ENCODE measurements at places on chromosomes 7 and 10. TPM values are rescaled to one million over a fixed set of nuclear protein-coding genes. Genes with fewer than 3 reads are reported as not detected.

DNA sequence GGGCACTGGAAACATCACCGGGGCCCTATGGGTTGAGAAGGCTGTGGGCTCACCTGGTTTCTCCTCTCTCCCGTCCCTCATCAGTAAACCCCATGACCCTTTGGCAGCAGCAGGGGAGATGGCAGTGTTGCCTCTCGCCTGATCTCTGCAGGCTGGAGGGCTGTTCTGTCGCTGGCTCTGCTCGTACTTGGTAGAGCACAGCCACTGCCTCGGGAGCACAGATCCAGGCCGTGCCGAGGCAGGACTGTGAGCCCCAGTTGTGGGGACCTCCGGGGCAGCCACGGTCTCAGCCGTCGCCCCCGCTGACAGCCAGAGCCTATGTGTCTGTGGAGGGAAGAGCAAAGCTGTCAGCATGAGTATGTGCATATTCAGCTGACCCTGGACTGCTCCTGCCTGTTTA lies 94.9 kb downstream of the PTPRE start:
- DNase-seq = no peak
- H3K4me1 ChIP-seq = no peaks in the 10 kb centered on the region
- no peaks in the 10 kb centered on the region for H3K36me3 ChIP-seq
- H3K27me3 ChIP-seq = peaks cover 42% of the 10 kb centered on the region
- no peak overlapping the region for H3K27ac ChIP-seq

LEP gene
- total RNA-seq = not detected

- no peak for DNase-seq
- H3K4me3 ChIP-seq = no peak overlapping the region
- H3K4me1 ChIP-seq = peaks cover 7% of the 10 kb centered on the region
These were observed 49.3 kb downstream of the DENND11 start for GRCh38 chr7:141652691-141653090.

COL17A1 gene
- not detected for total RNA-seq

- no peak for DNase-seq
- peaks cover 3% of the 10 kb centered on the region for H3K4me1 ChIP-seq
- no peak overlapping the region for H3K27ac ChIP-seq
- no peaks in the 10 kb centered on the region for H3K27me3 ChIP-seq
These were observed 37.0 kb upstream of the PDCD4 start for GRCh38 chr10:110834629-110835301.

DNA sequence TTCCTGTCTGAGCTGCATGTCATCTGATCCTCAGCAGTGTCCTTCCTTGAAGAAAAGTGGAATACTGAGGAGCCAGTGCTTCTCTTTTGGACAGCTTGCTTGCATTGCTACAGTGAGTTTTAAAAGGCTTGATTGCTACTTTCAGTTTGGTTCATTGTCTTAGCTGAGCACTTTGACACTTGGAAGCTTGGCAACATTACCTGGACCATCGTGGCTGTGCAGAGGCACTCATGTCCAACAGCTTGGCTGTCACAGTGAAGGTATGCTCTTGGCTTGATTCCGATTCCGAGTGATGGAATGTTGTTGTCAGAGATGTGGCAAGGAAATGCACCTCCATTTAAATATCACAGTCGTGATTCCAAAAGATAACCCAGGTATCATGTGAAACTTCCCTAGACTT lies 102.4 kb downstream of the FAS start:
- H3K4me1 ChIP-seq = peaks cover 18% of the 10 kb centered on the region
- peaks cover 9% of the 10 kb centered on the region for H3K27me3 ChIP-seq
- no peak overlapping the region for H3K4me3 ChIP-seq
- DNase-seq = no peak
- H3K36me3 ChIP-seq = no peaks in the 10 kb centered on the region
- H3K27ac ChIP-seq = no peak overlapping the region

ANKRD61 gene
- total RNA-seq = 0.20 TPM

- no peak overlapping the region for H3K27ac ChIP-seq
- peaks cover 16% of the 10 kb centered on the region for H3K27me3 ChIP-seq
- no peak for DNase-seq
- peaks cover under 1% of the 10 kb centered on the region for H3K4me1 ChIP-seq
- H3K4me3 ChIP-seq = no peak overlapping the region
These were observed 137.5 kb downstream of the ZNF365 start for GRCh38 chr10:62511656-62512055.

- no peak overlapping the region for H3K4me3 ChIP-seq
- H3K4me1 ChIP-seq = no peaks in the 10 kb centered on the region
- H3K36me3 ChIP-seq = no peaks in the 10 kb centered on the region
- H3K27ac ChIP-seq = no peak overlapping the region
- H3K27me3 ChIP-seq = no peaks in the 10 kb centered on the region
- DNase-seq = no peak
These were observed 479.8 kb downstream of the PTPRN2 start for GRCh38 chr7:158107806-158108205.

SLC39A12 gene
- not detected for total RNA-seq

DNA sequence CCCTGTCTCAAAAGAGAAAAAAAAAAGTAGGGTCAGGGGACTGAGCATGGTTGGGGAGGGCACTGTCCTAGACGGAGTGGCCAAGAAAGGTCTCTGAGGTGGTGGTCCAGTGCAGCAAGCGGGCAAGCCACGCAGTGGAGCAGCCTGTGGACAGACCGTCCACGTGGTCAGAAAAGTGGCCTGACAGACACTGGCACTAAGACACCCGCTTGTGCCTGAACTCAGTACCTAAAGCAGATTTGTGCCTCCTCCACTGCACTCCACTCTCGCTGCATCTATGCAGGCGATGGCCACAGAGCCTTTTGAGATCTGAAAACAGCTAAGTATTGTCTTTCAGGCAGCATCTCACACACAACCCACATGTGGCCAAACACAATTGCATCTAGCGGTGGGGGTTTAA lies 8.8 kb downstream of the ASB10 start:
- H3K27ac ChIP-seq = no peak overlapping the region
- no peaks in the 10 kb centered on the region for H3K36me3 ChIP-seq
- peaks cover 13% of the 10 kb centered on the region for H3K27me3 ChIP-seq
- H3K4me1 ChIP-seq = no peaks in the 10 kb centered on the region

DNA sequence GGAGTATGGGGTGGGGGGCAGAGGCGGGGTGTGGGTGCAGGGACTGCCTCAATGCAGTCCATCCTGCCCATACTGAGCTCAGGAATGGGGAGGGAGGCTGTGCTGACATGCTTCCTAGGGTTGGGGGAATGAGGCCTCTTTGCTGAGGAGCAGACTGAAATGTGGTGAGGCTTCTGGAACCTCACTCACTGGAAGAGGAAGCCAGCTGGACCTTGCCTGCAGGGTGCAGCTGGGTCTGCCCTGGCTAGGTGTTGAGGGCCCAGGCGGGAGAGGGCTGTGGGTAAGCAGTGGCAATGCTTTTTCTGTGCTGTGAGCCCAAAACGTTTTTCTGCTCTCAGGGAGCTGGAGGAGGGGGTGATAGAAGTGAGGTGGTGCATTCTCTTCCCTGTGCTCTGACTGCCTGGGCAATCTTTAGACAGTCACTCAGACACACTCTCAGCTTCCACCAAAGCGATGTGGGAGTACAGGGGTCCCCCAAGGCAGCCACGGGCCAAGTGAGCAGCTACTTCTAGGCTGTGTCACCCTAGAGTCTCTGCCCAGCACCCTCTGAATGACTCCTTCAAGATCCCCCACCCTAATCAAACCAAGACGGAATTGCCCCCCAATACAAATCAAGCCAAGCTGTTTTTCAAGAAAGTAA lies 41.1 kb upstream of the BMPR1A start:
- H3K36me3 ChIP-seq = no peaks in the 10 kb centered on the region
- H3K4me1 ChIP-seq = peaks cover 13% of the 10 kb centered on the region
- no peak for DNase-seq
- H3K27ac ChIP-seq = no peak overlapping the region
- no peak overlapping the region for H3K4me3 ChIP-seq
- H3K27me3 ChIP-seq = peaks cover under 1% of the 10 kb centered on the region

DNA sequence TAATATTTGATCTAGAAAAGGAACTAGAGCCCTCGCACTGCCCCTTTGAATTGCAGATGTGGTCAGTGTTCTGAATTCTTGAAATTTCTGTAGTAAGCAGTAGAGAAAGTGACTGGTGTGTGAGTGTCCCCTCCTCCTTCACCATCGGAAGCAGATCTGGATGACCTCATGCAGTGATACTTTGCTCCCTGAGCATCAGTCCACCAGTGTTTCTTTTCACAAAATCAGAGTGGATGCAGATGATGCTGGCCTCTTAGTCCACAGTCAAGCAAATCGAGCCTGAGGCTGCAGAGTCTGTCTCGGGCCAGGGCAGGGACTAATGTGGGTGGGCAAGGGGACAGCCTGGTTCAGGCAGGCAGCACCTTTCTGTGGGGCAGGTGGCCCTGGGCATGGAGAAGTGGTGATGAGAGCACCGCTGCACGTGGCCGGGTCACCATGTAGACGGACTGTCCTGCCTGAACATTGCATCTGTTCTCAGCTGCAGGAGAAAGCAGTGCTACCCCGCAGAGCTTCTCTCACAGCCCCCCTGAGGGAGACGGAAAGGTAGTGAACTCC lies 5.4 kb downstream of the INSIG1 start:
- DNase-seq = no peak
- peaks cover 62% of the 10 kb centered on the region for H3K4me1 ChIP-seq
- H3K36me3 ChIP-seq = peaks cover 87% of the 10 kb centered on the region
- H3K4me3 ChIP-seq = no peak overlapping the region
- no peak overlapping the region for H3K27ac ChIP-seq

DNA sequence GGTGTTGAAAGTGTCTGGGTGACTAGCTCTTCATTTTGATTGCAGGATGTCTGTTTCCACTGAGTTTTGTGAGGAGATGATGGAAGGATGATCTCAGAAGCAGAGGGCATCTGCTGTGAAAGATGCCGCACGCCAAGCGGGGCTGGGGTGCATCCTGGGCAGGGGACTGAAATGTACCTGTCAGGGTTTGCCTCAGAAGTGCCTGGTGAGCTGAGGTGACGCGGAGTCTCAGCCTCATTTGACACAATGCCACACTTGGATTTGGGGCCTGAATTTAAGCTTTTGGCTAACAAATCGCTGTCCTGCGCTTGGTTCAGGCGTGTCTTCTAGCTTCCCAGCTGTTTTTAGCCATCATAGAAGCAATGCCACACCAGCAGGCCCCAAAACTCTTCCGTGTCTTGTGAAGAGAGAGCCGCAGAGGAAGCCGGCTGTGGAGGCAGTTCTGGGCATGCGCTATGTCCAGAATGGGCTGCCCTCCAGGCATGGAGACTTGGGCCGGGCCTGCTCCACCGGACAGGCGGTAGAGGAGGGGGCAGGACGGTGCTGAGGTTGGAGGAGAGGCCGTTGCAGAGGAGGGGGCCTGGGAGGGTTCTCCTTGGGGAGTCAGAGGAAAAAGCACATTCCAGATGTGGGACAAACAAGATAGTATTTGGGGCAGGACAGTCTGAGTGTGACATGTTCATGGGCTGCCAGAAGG lies 31.2 kb downstream of the WDR86 start:
- H3K4me3 ChIP-seq = no peak overlapping the region
- peaks cover 14% of the 10 kb centered on the region for H3K36me3 ChIP-seq
- peaks cover 19% of the 10 kb centered on the region for H3K27me3 ChIP-seq

DNA sequence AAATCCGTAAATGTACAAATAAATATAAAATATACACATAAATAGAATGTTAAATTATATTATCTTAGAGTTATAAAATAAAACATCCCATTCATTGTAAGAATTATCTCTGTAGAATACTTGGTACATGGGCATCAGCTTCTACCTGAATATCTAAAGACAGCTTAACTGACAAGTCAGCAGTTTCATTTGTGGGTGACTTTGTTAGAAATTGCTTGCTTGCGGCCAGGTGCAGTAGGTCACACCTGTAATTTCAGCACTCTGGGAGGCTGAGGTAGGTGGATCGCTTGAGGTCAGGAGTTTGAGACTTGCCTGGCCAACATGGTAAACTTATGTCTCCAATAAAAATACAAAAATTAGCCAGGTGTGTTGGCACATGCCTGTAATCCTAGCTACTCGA lies 14.6 kb downstream of the PCGF6 start:
- H3K4me1 ChIP-seq = no peaks in the 10 kb centered on the region
- DNase-seq = no peak
- no peaks in the 10 kb centered on the region for H3K27me3 ChIP-seq
- H3K27ac ChIP-seq = no peak overlapping the region
